Calu3 (cell line): ENCODE measurements at places on chromosomes 5 and 9. TPM values are rescaled to one million over a fixed set of nuclear protein-coding genes. Genes with fewer than 3 reads are reported as not detected.

GRCh38 chr5:53877243-53877642 is 316.8 kb downstream of the NDUFS4 start:
- H3K4me1 ChIP-seq: no peaks in the 10 kb centered on the region
- no peaks in the 10 kb centered on the region for H3K27me3 ChIP-seq
- H3K27ac ChIP-seq: no peak overlapping the region
- no peaks in the 10 kb centered on the region for H3K36me3 ChIP-seq
- H3K4me3 ChIP-seq: no peak overlapping the region

DNA sequence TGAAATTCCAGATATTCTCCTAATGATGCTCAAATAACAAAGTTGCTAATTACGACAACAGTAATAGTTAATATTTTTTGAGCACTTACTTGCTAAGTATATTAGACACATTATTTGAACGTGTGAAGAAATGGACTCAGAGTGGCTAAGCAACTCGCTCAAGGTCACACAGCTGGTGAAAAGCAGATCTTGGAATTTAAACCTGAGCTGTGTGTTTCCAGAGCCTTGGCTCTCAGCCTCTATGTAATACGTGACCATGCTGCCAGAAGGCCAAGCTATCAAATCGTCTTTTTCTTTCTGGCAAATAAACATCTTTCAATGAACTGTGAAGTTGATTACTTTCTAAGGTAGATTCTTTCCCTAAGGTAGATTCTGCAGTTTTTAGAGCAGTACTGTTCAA is 61.6 kb downstream of the KCTD16 start:
- H3K36me3 ChIP-seq: no peaks in the 10 kb centered on the region
- DNase-seq: no peak
- no peak overlapping the region for H3K27ac ChIP-seq
- peaks cover 18% of the 10 kb centered on the region for H3K27me3 ChIP-seq
- H3K4me1 ChIP-seq: no peaks in the 10 kb centered on the region

DNA sequence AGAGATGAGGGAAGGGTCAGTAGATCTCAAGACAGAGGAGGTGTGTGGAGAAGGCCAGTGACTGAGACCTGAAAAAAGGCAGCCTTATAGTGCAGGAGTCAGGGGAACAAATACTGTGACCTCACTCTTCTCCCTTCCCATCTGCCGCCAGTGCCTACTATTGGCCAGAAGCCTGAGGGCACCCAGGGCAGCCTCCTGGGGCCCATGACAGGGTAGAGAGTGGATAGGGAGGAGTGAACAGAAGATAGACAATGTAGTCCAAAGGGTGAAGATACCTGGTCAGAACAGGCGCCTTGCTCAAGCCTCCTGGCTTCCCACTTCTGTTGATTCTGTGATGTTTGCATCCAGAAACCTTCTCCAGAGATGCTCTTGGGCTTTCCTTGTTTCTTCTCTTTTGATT is 196.7 kb downstream of the PBX3 start:
- H3K27ac ChIP-seq: no peak overlapping the region
- DNase-seq: no peak
- H3K36me3 ChIP-seq: no peaks in the 10 kb centered on the region
- H3K4me3 ChIP-seq: no peak overlapping the region

- no peak overlapping the region for H3K27ac ChIP-seq
- DNase-seq: no peak
- H3K4me3 ChIP-seq: no peak overlapping the region
- no peaks in the 10 kb centered on the region for H3K27me3 ChIP-seq
Observed at GRCh38 chr5:97657239-97657638, 474.2 kb upstream of the RIOK2 start.

GRCh38 chr9:32359452-32359851 is 25.0 kb upstream of the ACO1 start:
- no peak for DNase-seq
- no peak overlapping the region for H3K27ac ChIP-seq
- peaks cover 16% of the 10 kb centered on the region for H3K27me3 ChIP-seq
- no peaks in the 10 kb centered on the region for H3K36me3 ChIP-seq
- no peak overlapping the region for H3K4me3 ChIP-seq
- no peaks in the 10 kb centered on the region for H3K4me1 ChIP-seq

DNA sequence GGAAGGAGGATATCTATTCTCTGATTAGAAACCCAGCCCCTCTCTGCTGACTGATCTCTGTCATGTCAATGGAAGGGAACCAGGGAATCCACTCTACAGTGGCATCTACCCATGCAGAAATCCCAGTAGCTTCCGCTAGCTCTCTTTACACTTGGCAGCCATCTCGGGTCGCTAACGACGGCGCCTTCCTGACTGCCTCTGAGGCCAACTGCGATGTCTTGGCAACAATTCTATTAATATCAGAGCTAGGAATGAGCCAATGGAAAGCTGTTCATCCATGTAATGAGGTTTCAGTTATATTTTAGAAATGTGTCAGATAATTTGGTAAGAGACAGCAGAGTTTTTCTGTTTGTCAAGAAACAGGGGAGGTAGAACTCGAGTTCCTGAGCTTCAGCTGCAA is 67.6 kb upstream of the ATP10B start:
- peaks cover 28% of the 10 kb centered on the region for H3K4me1 ChIP-seq
- DNase-seq: no peak
- H3K27ac ChIP-seq: no peak overlapping the region
- no peak overlapping the region for H3K4me3 ChIP-seq

DNA sequence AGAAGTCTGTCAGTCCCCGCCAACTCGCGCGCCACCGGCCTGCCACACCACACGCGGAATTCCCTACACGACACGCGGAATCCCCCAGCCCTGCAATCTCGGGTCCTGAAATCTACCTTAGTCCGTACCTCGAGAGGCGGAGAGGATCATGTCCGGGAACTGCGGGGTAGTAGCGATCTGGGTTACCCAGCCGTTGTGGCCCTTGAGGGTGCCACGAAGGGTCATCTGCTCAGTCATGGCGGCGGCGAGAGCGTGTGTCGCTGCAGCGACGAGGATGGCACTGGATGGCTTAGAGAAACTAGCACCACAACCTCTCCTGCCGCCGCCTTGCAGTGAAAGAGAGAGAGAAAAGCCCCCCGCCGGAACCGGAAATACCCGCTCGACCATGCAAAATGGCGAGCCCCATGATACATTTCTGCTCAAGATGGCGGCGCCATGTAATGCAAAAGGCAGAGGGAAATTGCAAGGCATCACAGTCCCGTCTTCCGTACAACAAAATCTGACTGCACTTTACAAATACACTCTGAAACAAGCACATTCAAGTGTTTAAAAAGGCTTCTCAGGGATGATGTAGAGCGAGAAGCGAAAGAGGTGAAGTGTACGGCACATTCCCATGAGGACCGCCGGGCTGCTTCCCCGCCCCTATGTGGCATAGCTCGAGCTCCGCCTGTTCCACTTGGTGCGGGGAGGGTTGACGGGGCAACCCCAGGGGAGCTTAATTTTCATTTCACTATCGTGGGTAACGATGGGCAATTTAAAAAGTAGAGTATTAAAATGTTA is at the start of gene RACK1:
Gene RACK1, minus strand, starts transcription at position 343 of the 780 bp plus-strand sequence. Its CDS starts 106 bp downstream, at position 237.
- peak within 1 kb of the TSS; percentile 76 for H3K4me3 ChIP-seq
- H3K4me1 ChIP-seq: peaks cover 43% of the 10 kb centered on the region
- peak within 1 kb of the TSS; percentile 99 for H3K27ac ChIP-seq

Gene FST
- 19.4 and 19.6 TPM in 2 replicates for total RNA-seq

Gene HAND1
- total RNA-seq: not detected in 2 replicates

Gene NXNL2
- 1.4 TPM in 2 replicates for total RNA-seq

Gene DNAJC18
- total RNA-seq: 6.7 and 9.8 TPM in 2 replicates

Gene LEAP2
- total RNA-seq: 2.3 and 2.8 TPM in 2 replicates
